ENCODE measurements at places on chromosomes 6 and 20. TPM values are rescaled to one million over a fixed set of nuclear protein-coding genes. Genes with fewer than 3 reads are reported as not detected.

AGER gene
- 5.3 TPM for total RNA-seq

PTK7 gene
- 12.9 TPM for total RNA-seq

TRIM31 gene
- total RNA-seq = 202 TPM

MYLK4 gene
- total RNA-seq = 0.43 TPM

EDEM2 gene
- total RNA-seq = 17.9 TPM

TBXT gene
- not detected for total RNA-seq

VPS16 gene
- total RNA-seq = 36.9 TPM

LY6G6D gene
- not detected for total RNA-seq

EMILIN3 gene
- total RNA-seq = 0.23 TPM

PNPLA1 gene
- 0.38 TPM for total RNA-seq

FERMT1 gene
- total RNA-seq = 17.4 TPM

SLC17A9 gene
- 4.8 TPM for total RNA-seq

PTPRK gene
- total RNA-seq = 86.7 TPM

MYLK2 gene
- total RNA-seq = not detected

NKX2-2 gene
- total RNA-seq = 0.22 TPM

FHL5 gene
- total RNA-seq = 7.2 TPM

C4B gene
- total RNA-seq = 9.2 TPM

CTAGE9 gene
- not detected for total RNA-seq

HLA-DRB5 gene
- 50.3 TPM for total RNA-seq

OLIG3 gene
- not detected for total RNA-seq

BPIFA1 gene
- total RNA-seq = not detected

TINAG gene
- 28.1 TPM for total RNA-seq

RBPJL gene
- not detected for total RNA-seq

NRN1 gene
- 3.6 TPM for total RNA-seq

ZNF334 gene
- 1.2 TPM for total RNA-seq

AK9 gene
- total RNA-seq = 7.2 TPM

SMLR1 gene
- not detected for total RNA-seq

HSPA1L gene
- total RNA-seq = 1.2 TPM

SIRPB1 gene
- not detected for total RNA-seq

METTL24 gene
- total RNA-seq = 0.43 TPM

TXLNB gene
- total RNA-seq = 0.89 TPM

OXT gene
- not detected for total RNA-seq

MMP24OS gene
- total RNA-seq = 124 TPM

FAM83B gene
- total RNA-seq = 17.5 TPM

MCHR2 gene
- not detected for total RNA-seq

PDE7B gene
- 2.2 TPM for total RNA-seq

SLX4IP gene
- 7.7 TPM for total RNA-seq

AIF1 gene
- total RNA-seq = 28.4 TPM

BMP5 gene
- 3.4 TPM for total RNA-seq

VWA7 gene
- total RNA-seq = 8.2 TPM

SEMG1 gene
- total RNA-seq = not detected

EPHA7 gene
- 0.84 TPM for total RNA-seq

PERP gene
- 60.3 TPM for total RNA-seq

KIAA1755 gene
- 22.4 TPM for total RNA-seq

AIG1 gene
- 18.5 TPM for total RNA-seq

CUL9 gene
- total RNA-seq = 46.9 TPM

XRN2 gene
- 43.2 TPM for total RNA-seq

MUCL3 gene
- not detected for total RNA-seq

MYO6 gene
- 69.2 TPM for total RNA-seq

MROH8 gene
- total RNA-seq = 3.1 TPM

WFDC5 gene
- not detected for total RNA-seq

HLA-DQB2 gene
- total RNA-seq = not detected

ZSCAN23 gene
- 0.89 TPM for total RNA-seq

NPEPL1 gene
- 41.6 TPM for total RNA-seq

NT5E gene
- 29.0 TPM for total RNA-seq

KIFC1 gene
- total RNA-seq = 6.3 TPM
